ENCODE measurements at places on chromosomes 4 and X.

GRCh38 chrX:70183091-70183490 is 5.8 kb downstream of the DGAT2L6 start:
- peak; percentile 42 for DNase-seq

DNA sequence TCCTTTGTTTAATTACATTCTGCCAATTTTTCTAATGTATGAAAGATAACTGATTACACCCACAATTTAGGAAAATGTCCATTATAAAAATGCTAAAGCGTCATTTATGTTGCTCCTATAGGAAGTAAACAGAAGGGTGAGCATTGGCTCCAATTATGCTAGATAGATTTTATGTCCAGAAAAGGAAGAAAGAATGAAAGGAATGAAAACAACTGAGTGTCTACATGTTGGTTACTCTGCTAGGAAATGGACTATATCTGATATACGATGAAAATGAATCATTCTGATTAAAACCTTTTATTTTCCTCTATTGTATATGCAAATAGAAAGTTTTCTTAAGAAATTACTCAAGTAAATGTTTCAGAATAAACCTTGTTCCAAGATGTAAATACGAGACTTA is 1.6 kb downstream of the ENAM start:
- DNase-seq = no peak

GRCh38 chr4:7310451-7310850 is 118.1 kb downstream of the SORCS2 start:
- DNase-seq = no peak

GRCh38 chr4:13162886-13163285 is 321.3 kb downstream of the RAB28 start:
- DNase-seq = peak; percentile 5

DNA sequence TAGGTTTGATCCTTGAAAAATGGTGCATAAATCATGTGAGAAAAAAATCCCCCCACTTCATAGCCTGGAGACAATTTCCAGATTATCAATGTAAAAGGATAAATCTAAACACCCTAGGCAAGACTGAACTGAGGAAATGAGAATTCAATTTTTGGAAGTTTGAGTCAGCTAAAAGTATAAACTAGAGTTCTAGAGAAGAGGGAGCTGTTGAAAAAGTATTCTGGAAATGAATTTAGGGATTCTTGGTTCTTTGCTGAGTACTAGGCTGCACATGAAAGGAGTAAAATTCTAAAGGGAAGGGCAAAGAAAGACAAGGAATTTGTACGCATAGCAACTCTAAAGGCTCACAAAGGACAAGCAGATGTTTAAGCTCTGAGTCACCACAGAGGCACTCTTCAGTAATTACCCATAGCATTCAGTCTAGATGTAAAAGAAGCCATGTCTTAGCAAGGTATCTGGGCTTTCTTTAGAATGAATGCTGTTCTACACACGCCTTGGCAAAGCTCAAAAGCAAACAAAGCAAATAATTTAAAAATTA is 896.5 kb downstream of the PDHA2 start:
- DNase-seq = peak; percentile 80

DNA sequence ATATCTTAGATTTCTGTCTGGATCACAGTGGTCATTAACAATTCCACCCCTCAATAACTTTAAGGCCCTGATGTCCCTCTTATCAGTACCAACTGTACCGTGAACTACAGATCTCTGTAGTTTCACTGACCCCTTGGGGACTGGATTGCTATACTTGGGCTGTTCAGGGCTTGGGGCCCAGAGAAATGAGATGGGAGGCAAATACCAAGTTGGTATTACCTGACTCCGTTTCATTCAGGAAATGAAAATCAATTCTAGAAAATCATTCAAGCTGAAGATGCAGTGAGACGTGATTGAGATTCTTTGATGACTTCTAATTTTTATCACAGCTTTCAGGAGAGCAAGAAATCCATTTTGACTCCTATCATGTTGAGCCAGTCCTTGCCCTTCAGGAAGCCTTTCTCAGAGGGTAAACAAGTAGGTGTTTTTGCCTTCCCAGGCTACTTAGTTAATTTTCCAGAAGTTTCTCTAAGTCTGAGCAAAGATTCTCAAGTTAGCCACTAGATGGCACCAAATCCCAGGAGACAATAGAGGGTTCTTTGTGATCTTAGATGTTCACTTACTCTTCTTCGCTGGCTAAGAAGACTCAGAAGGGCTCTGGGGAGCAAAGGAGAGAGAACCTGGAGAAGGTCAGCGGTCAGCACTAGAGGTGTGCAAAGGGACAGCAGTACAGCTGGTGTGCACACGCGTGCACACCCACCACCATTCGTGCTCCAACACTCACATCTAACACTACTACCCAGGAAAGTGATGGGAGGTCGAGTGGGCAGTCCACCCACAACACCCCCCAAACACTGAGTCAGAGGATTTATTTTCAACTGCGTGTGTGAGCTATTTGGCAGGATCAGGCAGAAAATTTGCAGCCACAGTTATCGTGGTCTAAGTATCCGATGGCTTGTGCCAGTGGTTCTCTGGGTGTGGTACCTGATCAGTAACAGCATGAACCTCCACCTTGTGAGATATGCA is 7.4 kb downstream of the HNRNPH2 start:
- peak; percentile 85 for DNase-seq

- DNase-seq = no peak
Measured at GRCh38 chr4:149964001-149964796, 114.0 kb upstream of the DCLK2 start.

DNA sequence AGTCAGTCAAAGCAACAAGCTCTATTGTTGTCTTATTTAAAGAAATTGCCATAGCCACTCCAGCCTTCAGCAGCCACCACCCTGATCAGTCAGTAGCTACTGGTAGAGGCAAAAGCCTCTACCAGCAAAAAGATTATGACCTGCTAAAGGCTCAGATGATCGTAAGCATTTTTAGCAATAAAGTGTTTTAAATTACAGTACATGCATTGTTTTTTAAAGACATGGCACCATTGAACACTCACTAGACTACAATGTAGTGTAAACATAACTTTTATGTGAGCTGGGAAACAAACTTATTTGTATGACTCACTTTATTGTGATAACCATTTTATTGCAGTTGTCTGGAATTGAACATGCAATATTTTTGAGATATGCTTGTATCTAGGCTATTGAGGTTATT is 32.3 kb upstream of the DYNLT3 start:
- no peak for DNase-seq

GRCh38 chrX:11740794-11741193 is 17.2 kb upstream of the MSL3 start:
- no peak for DNase-seq

GRCh38 chr4:37999000-37999716 is 39.0 kb downstream of the PTTG2 start:
- DNase-seq = no peak

DNA sequence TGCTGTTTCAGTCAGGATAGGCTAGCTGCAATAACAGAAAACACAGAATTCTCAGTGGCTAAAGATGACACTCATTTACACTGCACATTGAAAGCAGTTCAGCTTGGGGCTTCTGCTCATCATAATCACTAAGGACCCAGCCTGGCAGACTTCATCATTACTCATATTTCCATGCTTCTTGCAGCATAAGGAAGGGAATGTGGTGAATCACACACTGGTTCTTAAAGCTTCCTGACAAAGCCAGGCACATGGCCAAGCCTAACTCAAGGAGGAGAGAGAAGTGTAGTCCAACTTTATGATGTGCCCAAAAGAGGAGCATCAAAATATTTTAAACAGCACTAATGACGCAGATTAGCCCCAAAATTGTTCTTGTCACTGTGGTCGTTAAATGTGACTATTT is 186.5 kb downstream of the BANK1 start:
- peak; percentile 97 for DNase-seq

GRCh38 chrX:8052909-8053308 is 118.2 kb downstream of the VCX2 start:
- DNase-seq = no peak

DNA sequence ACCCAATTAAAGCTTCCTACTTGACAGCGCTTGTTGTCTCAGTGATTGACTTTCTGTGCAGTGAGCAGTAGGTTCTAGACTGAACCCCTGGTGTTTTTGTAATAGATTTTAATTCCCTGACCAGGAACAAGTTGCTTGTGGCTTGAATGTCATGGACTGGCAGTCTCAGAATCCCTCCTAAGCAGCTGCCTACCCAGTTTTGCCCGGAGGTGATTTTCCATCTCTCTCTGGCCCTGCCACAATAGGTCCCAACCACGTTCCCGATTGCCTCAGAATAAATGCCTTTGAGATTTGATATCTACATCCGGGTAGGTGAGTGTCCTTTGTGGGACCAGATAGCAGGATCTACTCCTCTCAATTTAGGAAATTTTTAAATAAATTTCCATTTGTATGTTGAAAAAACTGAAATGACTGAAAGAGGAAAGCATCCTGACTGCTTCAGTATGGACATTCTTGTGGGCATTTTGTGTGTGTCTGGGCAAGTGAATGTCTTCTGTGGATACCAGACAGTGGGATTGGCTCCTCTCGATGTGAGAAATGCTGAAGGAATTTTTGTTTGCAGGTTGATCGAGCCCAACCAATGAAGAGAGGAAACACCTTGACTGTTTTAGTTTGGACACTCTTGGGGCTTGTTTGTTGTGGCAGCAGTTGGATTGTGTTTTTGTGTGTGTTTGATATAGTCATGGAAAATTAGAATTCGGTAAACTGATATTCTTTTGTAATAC is 1607.4 kb downstream of the C4orf33 start:
- no peak for DNase-seq

- DNase-seq = no peak
Measured at GRCh38 chrX:109390556-109390955, 91.3 kb downstream of the GUCY2F start.

- no peak for DNase-seq
Measured at GRCh38 chr4:47406408-47406807, 57.1 kb downstream of the COMMD8 start.

DNA sequence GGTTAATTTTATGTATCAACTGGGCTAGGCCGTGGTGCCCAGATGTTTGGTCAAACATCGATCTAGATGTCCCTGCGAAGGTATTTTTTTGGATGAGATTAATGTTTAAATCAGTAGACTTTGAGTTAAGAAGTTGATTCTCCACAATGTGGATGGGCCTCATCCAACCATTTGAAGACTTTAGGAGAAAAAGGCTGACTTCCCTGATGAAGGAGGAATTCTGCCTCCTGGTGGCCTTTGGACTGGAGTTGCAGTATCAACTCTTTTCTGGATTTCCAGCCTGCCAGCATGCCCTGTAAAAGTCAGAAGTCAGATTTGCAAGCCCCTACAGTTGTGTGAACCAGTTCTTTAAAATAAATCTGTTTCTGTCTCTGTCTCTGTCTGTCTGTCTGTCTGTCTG is 91.4 kb downstream of the STK32B start:
- peak; percentile 64 for DNase-seq

GRCh38 chrX:136635235-136635634 is 12.7 kb upstream of the CD40LG start:
- DNase-seq = no peak

DNA sequence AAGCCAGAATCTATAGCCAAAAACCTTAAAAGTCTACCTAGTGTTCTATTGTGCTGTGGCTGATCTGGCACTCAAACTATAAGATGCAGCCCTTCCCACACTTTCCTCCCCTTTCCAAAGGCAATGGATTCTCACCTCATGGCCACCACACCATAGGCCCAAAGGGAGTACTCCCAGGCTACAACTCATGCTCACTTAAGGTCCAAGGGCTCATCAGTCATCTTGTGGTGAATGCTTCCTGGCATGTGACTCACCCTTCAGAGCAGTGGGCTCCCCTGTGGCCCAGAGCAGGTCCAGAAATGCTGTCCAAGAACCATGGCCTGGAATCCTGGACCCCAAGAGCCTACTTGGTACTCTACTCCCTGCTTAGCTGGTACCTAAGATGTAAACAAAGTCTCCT is 181.0 kb downstream of the CHRDL1 start:
- no peak for DNase-seq

DNA sequence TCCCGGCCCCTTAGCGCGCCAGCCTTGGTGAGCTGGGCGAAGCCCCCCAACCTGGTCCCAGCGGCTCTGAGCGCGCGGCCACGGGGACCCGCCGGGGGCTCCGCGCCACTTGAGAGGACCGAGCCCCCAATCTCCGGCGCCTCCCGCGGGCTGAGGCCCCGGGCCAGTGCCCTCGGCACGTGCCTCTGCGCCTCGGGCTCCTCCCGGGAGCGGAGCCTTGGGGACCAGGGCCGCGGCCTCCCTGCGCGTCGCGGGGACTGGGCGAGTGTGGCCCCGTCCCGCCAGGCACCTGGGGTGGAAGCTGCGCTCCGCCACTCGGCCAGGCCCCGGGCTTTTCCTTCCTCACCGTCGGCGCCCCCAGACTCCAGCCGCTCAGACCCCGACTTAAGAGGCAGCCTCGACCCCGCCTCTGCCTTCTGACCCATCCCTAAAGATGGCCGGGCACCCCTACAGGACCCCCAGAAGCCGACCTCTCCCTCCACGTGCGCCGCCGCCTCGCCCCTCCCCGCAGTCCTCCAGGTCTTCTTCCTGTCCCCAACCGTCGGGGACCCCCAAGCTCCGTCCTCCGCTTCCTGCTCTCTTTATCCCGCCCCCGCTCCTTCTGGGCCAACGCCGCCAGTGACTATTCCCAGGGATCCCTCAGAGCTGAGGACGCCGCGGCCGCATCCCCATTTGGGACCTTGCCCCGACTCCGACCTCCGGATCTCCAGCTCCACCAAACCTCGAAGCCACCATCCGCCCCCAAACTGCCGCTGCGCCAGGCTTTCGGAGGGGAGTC is 752 bp downstream of the ERAS start:
- DNase-seq = no peak

DNA sequence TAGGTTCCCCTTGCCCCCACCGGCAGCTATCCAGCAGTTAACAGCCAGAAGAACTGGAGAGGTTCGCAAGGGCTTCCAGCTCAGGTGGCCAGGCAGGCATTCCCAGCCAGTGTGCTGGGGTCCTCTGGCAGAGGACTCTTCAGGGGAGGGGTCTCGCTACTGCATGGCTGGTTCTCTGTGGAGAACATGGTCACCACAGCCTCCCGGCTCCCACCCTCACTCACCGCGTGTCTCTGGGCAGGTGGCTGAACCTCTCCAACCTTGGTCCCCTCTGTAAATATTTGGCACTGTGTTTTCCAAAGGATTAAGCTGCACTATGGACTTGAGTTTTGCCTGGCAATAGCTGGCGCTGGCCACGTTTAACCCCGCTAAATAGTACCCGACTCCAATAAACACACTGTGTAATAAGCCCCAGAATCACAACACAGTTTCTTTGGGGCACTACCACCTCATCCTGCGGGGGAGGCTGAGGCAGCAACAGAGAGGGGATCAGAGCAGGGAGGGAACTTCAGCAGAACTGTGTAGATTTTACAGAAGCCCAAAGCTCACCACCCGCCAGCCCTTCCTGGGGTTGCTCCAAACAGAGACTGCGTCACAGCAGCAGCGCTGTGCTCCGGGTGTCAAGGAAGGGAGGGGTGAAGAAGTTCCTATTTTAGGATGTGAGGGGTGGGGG is 15.2 kb downstream of the BCOR start:
- DNase-seq = no peak

DNA sequence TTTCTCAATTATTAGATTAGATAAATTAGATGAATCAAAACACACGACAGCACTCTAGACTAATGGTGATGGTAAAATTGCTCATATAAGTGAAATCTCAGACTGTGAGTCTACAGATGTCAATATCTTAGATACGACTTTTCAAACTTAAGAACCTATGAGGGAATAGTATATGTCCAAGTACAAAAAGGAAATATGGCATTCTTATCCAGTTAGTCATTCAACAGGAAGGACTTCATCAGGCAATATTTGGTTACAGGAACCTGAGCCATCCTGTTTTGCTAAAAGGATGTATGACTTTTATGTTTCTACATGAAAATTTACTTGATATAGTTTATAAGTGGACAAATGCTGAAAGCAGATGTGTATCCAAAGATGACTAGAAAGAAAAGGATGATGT is 107.0 kb downstream of the CT47B1 start:
- DNase-seq = peak; percentile 80

GRCh38 chrX:131399678-131400428 is 110.7 kb upstream of the IGSF1 start:
- no peak for DNase-seq

All from cardiac fibroblast (primary cell).